ENCODE measurements at places on chromosomes 6 and 20. TPM values are rescaled to one million over a fixed set of nuclear protein-coding genes. Genes with fewer than 3 reads are reported as not detected.

Gene LTB
- total RNA-seq = 0.80 TPM

Gene ALDH8A1
- total RNA-seq = 0.27 TPM

Gene SNRPB2
- 104 TPM for total RNA-seq

Gene ZSCAN9
- total RNA-seq = 17.3 TPM

Gene COL9A1
- not detected for total RNA-seq

Gene PSORS1C1
- 2.0 TPM for total RNA-seq

Gene RMND1
- total RNA-seq = 38.7 TPM

Gene C6orf15
- total RNA-seq = not detected

Gene NAPB
- 13.1 TPM for total RNA-seq

Gene PLTP
- total RNA-seq = 13.4 TPM

Gene MCHR2
- total RNA-seq = not detected

Gene COL12A1
- 16.1 TPM for total RNA-seq

Gene EFCAB8
- 0.43 TPM for total RNA-seq

Gene MUC21
- not detected for total RNA-seq

Gene SLC22A7
- not detected for total RNA-seq

Gene MYH7B
- total RNA-seq = not detected

Gene SAPCD1
- 1.6 TPM for total RNA-seq

Gene CTAGE9
- not detected for total RNA-seq

Gene CRISP3
- total RNA-seq = not detected

Gene KIF3B
- total RNA-seq = 31.9 TPM

Gene TTI1
- 25.8 TPM for total RNA-seq

Gene GJA10
- total RNA-seq = not detected

Gene LKAAEAR1
- 0.29 TPM for total RNA-seq

Gene VPS16
- total RNA-seq = 29.5 TPM

Gene TMEM200A
- total RNA-seq = 2.6 TPM

Gene THEMIS
- not detected for total RNA-seq

Gene GCM1
- total RNA-seq = not detected

Gene FAM162B
- total RNA-seq = 0.36 TPM

Gene EYA2
- not detected for total RNA-seq

Gene BMP2
- total RNA-seq = 41.5 TPM

Gene NR2E1
- total RNA-seq = not detected

Gene QKI
- 295 TPM for total RNA-seq

Gene FAM83C
- total RNA-seq = not detected
